Activated naive CD4-positive, alpha-beta T cell treated with Interleukin-2 at 50 U/mL for 16 hours (primary cell): ENCODE measurements at places on chromosomes 16 and 17.
A peak's percentile ranks its signal among the peaks of the same experiment; 100 is the strongest.

DNA sequence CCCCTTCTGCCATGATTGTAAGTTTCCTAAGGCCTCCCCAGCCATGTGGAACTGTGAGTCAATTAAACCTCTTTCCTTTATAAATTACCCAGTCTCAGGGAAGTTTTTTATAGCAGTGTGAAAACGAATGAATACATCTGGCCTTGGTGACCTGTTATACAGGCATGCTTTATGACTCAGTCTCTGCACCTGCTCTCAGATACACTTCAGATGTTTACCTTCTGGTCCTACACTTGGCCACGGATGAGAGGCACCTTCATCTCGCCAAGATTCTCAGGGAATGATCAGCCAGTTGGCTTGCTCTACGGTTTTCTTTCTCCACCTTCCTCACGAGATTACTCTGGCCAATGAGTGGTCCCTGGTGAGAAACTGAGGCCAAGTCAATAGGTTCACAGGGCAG, 304.7 kb downstream of the CA10 start:
- DNase-seq, result no peak

DNA sequence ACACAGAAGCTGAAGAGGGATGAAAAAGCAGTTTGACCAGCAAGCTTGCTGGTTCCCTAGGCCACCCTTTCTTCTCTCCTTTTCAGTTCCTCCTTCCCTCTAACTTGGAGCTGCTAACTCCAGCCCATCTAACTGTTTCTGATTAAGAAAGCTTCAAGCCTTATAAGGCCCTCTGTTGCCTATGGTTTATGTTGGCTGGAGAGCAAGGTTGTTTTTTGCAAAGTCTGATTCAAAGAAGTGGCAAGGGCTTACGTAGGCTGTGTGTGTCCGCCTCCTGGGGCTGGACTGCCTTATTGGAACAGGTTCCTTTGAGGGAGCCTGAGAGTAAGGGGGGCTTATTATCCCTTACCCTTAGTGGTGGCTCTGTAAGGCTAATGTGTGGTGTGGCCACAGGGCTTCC, 7.1 kb downstream of the AKAP1 start:
- no peak for DNase-seq

DNA sequence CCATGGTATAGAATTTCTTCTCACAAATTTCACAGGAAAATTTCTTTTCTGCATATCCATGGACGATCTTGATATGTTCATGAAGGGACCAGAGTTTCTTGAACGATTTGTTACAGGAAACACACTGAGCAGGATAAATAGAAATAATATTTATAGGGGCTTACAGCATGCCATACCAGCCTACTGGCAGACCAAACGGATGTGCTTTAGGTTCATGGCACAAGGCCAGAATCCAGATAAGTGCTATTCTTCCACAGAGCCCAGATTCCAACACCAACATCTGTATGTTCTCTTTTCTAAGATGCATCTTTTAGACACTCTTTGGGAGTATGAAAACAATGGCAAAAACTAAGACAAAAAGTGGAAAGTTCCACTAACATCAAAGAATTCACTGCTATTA, 49.3 kb downstream of the ZNF652 start:
- no peak for DNase-seq

DNA sequence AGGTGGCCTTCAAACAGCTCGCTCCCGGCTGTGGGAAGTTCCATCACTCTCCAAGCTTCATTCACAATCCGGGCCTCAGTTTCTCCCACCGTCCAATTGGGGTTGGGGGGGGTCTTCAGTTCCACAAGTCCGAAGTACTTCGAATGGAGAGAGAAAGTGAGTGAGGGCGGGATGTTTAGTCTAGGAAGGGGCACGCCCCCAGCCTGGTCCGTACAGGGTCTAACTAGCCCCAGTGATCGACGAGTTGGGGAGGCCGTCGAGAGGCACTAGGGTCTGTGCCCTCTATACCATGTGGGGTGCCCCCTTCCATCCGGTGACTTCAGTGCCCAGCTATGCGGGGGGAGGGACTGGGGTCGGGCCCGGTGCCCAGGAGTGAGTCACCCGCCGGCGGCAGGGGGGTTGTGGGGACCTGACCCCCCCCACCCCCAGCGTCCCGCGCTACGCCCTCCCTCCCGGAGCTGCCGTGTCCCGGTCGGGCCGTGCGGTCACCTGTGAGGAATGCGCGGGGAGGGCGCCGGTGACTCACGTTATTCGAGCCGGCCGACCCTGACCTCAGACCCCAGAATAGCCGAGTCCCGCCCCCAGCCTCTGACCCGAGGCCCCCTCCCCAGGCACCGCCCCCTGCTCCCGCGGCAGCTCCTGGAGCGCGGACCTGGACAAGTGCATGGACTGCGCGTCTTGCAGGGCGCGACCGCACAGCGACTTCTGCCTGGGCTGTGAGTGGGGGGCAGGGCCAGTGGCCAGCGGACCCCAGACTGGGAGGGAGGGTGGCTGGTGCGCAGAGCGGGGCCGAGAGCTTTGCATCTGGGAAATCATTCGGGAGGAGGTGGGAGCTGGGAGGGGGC, 658 bp downstream of the TNFRSF12A start:
- DNase-seq, result peak; percentile 65

DNA sequence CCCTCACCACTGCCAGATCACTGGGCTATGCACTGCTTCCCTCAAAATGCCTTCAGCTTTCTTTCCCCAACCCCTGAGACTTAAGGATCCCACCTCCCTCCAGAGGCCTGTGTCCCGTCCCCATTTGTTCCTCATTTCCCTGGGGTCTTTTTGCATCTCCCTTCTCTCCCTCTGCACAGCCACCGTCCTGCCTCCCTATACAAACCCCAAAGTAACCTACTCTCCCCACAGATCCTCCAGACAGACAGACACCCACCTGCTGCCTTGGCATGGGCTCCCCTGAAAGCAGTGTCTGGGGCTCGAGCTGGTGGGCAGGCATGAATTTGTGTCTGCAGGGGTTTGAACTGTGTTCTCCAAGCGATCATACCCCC, 69.4 kb upstream of the TNRC6C start:
- no peak for DNase-seq

- no peak for DNase-seq
These were observed 6.8 kb downstream of the ZNF750 start for GRCh38 chr17:82832881-82833475.

GRCh38 chr16:12340151-12340733, 363.7 kb downstream of the SNX29 start:
- DNase-seq, result peak; percentile 12

- DNase-seq, result no peak
These were observed 93.9 kb upstream of the FA2H start for GRCh38 chr16:74868501-74868900.

- no peak for DNase-seq
These were observed 38.4 kb downstream of the SOX9 start for GRCh38 chr17:72158895-72159885.

- DNase-seq, result peak; percentile 36
These were observed 9.0 kb downstream of the TMEM92 start for GRCh38 chr17:50283246-50283645.

DNA sequence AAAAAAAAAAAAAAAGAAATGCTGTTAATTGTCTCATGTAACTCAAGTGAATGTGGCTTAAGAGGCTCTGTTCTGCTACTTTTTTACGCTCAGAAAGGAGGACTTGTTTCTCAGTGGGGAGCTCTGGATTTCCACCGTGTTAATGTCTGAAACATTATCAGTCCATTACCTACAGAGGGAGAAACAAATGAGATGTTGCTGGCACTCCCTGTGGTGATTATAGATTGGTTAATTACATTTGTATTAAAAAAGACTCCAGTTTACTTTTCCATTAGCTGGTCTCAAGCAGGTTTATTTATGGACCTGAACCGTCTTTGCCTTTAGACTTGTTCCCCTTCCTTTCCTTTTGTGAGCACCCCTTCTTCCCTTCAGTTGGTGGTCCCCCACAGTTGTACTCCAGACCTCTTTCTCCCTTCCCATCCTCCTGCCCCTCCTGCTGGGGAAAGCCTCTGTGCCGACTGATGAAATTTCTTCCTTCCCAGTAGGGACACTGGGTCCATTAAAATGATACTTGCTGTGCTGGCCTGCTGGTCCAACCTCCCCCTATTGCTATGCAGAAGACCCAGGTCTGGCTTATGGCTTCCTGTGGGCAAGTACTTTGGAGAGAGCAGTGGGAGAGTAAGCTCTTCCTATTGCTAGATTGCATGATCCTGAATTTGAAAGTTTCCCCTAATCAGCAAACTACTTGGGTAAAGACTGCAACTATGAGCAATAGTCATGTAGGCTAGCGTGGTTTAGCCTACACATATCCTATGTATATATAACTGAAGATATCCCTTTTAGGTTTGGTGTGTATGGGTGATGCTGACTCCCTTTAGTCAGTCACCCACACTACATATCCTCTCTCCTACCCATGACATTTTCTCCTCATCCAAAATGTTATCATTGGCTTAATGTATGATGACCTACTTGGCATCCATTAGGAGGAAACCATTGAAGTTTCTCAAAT, 8.1 kb downstream of the CDC6 start:
- DNase-seq, result no peak

GRCh38 chr16:85174871-85175723, 62.8 kb upstream of the CIBAR2 start:
- no peak for DNase-seq

DNA sequence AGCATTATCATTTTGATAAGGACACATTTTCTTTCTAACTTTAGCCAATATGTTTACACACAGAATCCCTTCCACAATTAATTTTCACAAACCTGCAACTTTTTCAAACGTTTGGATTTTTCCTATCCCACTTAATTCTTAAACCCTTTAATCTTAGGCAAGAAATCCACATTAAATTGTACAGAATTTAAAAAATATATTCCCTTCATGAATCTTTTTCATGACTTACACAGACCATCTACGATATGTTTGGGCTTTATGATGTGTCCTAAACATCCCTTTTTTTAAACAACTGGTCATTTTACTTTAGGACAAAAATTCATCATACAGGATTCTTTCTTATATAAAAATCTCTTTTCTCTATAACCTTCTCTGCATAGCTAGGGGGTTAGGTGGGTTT, 241.5 kb upstream of the CNTNAP4 start:
- no peak for DNase-seq

DNA sequence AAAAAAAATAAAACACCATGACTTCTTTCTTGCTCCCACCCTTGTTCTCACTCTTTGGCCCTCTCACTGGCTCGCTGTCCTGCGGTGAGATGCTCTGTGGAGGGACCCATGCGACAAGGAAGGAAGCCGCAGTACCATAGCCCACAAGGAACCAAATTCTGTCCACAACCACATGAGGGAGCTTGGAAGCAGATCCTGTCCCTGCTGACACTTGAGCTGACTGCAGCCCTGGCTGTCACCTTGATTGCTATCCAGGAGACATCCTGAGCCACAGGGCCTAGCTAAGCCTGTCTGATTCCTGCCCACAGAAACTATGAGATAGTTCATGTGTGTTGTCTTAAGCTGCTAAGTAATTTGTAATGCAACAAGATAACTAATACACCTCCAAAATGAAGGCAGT, 4.8 kb upstream of the MT2A start:
- DNase-seq, result no peak

DNA sequence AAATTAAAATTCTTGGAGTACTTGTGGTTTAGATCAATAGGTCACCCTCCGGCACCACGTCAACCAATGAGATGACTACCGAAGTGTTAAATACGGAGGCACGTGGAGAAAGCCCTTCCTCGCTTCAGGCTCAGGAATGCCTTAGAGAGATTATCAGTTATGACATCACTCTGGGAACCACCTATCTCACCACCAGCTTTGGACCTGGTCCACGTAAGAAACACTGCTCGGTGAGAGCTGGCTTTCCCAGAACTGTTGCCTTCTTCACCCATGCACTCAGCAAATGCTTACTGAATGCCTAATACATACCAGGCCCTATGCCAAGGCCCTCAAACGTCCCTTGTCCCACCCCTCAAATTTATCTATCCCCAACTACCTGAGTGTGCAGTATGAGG, 71.3 kb downstream of the SMG6 start:
- DNase-seq, result no peak

DNA sequence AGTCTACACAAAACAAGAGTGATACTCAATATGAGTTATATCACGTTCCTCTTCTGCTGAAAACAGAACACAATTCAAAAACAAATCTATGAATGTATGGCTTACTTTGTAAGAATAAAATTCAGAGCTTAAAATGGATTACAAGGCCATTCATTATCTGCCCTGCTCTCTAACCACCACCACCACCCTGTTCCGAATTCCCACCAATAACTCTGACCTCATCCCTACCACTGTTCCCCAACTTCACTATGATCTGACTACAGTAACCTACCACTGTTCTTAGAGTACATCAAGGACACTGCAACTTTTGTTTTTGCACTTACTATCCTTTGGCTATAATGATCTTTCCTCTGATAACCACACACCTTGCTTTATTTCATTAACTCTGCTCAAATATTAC, 21.3 kb downstream of the FBXL20 start:
- DNase-seq, result no peak

- no peak for DNase-seq
These were observed 515 bp downstream of the GFAP start for GRCh38 chr17:44914698-44915271.

DNA sequence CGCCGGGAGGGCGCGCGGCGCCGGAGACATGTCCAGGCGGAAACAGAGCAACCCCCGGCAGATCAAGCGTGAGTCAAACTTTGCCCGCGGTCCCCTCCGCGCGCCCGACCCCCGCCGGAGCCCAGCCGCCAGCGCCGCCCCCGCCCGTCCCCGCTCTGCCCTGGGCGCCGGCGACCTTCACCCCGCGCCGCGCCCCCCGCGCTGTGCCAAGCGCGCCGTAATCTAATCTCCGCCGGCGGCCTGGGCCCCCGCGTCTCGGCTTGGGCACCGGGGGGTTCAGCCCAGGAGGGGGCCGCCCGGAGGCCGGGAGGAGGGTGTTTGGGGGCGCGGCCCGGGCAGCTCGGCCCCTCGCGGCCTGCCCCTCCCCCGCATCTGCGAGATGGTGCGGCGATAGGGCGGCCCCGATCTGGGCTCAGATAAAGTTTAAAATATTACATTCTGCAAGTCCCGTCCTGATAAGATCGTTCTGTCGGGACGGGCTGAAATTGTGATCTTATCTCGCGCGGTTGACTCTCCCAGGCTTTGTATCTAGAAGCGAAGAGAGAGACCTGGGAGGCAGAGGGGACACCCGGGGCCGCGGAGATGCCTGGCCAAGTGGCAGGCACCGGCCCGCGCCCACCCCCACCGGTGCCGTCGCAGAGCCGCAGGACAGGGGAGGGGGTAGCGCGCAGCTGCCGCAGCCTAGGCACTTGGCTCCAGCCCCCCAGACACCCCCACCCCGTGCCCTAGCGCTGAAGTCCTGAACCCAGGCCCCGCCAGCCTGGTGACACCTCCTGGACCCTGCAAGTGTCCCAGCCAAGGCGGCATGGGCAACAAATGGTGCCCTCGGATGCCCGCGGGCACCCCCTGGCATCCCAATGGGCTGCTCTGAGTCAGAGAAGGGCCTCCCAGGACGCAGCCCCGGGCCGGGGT, 787 bp downstream of the ZFPM1 start:
- DNase-seq, result peak; percentile 39

GRCh38 chr17:7884581-7885366, 3.8 kb upstream of the CHD3 start:
- DNase-seq, result peak; percentile 42

- no peak for DNase-seq
These were observed 92.1 kb downstream of the ZNF423 start for GRCh38 chr16:49763826-49764225.

- DNase-seq, result no peak
These were observed 687 bp upstream of the NARF start for GRCh38 chr17:82457929-82458178.
